Muscle of leg (tissue), 16 donors: ENCODE measurements at places on chromosomes 11 and 22. TPM values are rescaled to one million over a fixed set of nuclear protein-coding genes. Genes with fewer than 3 reads are reported as not detected.
A peak's percentile ranks its signal among the peaks of the same experiment; 100 is the strongest.

GRCh38 chr11:116840224-116840745, 2.9 kb upstream of the APOA1 start:
- no peak for DNase-seq

GRCh38 chr11:83717537-83717936, 431.4 kb upstream of the CCDC90B start:
- no peak for DNase-seq

- DNase-seq, result peak; percentile 71
Measured at GRCh38 chr11:79039122-79039521, 401.7 kb downstream of the TENM4 start.

DNA sequence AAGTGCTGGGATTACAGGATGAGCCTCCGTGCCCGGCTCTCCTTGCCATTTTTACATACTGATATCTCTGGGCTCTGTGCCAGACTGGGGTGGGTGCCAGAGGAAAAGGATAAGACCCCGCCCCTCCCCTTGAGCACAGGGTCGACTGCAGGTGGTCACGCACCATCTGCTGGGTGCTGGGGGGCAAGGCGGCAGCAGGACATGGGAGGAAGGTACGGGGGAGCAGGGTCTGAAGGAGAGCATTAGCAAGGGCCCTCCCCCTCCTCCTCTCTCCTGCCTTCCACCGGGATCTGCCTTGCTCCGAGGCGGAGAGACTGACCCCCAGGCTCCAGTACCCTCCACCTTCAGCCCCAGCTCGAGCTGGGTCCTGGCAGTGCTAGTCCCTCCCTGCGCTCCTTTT, 9.7 kb upstream of the PGA3 start:
- DNase-seq, result no peak

GRCh38 chr11:84722583-84723108, 904.5 kb downstream of the DLG2 start:
- DNase-seq, result no peak

DNA sequence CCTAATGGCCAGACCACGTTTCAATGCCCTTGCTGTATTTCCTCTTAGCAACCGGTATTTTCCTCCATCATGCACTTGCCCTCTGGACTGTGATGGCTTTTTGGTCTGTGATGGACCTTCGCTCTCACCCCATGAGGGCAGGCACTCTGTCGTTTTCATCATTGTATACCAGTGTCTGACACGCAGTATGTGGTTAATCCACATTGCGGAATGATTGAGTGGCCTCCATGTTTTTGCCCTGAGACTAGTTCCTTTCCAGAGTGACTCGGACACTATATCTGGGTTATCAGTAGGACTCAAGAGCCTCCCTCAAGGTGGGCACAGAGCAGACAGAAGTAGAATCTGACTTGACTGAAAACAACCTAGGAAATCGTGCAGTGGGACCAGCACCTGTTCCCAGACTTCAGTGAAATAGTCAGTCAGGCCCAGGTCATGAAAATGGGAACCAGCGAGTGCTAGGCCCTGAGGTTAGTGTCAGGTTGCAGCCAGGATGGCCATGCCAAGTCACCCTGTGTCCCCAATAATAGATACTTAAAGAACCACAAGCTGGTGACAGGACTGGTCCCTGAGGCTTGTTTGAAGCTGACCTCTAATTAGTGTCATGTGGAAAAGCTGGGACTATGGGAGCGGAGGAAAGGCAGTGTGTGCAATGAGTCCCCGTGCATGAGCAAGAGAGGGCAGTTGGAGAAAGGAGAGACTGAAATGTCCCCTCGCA, 464.7 kb downstream of the INSC start:
- DNase-seq, result no peak

DNA sequence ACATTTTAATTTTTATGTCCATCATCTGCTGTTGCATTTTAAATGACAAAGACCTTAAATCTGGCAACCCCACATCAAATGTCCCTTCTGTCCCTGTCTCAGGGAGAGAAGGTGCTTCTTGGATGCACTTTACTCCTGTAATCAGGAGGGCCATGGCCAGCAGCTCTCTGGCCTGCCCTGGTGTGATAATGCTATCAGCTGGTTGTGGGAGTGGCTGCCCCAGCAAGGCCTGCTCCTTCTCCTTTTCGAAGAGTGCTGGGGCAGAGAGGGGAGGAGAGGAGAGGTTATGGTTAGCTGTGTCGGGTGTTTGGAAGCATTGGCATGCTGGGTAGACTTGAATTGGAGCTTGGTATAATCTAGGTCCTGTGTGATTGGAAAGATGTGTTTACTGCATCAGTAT, 12.8 kb downstream of the TNRC6B start:
- no peak for DNase-seq

The RTN4RL2 gene
- polyA plus RNA-seq, result 24.1 TPM

DNA sequence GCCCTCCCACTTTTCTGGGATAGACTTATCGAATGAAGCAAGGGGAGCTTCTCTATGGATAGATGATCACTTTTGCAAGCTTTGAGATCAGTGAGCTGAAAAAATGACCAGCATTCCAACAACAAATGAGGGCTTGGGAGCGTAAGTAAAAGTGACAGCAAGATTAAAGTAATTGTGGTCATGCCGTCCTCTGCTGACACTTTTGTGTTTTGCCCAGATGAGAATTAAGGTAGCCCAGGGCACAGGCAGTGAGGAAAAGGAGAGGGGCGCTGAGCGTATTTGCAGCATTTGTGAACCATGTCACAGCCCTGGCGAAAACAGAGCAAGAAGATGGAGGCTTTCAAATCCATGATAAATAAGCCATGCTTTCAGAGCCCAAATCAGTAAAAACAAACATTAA, 24.6 kb upstream of the TMA7B start:
- no peak for DNase-seq

DNA sequence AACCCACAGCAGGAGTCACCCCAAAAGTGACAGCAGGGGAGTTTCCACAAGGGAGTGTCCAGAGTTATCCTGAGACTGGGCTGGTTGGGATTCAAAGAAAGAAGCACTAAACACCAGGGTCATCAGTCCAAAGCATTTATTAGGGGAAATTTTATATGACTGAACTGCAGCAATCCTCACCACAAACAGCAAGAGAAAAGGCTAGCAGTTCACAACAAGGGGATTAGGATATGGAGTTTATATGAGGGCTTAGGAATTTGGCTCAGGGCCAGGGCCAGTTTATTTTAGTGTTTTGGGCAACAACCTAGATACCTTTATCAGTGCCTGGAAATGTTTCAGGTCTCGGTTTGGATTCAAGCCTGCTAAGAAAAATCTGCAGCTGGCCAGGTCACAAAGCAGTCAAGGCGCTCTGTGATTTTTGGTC, 4.6 kb upstream of the TMEM126A start:
- DNase-seq, result peak; percentile 6

The ARHGAP8 gene
- 0.84 TPM for polyA plus RNA-seq

The POU2AF2 gene
- 0.21 TPM for polyA plus RNA-seq

The FXYD2 gene
- 1.3 TPM for polyA plus RNA-seq

- peak; percentile 89 for DNase-seq
Measured at GRCh38 chr11:133064152-133064877, 468.0 kb downstream of the OPCML start.

DNA sequence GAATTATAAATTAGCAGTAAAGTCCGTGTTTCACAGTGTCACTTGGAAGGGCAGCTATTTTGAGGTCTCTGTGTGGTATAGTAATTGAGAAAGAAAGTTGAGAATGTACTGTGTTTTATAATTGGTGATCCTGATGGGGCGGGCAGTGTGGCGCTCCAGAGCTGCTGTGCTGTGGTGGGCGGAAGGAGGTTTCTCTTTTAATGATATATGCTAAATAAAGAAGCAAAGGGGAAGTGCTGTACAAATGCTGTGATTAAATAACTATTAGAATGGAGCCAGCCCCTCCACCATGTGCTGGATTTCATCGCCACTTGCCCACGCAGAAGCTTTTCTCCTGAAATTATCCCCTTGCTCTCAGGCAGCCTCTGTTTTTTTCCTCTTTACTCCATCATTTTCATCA, 24.6 kb downstream of the ATXN10 start:
- DNase-seq, result no peak

The NELL1 gene
- 8.6 TPM for polyA plus RNA-seq

DNA sequence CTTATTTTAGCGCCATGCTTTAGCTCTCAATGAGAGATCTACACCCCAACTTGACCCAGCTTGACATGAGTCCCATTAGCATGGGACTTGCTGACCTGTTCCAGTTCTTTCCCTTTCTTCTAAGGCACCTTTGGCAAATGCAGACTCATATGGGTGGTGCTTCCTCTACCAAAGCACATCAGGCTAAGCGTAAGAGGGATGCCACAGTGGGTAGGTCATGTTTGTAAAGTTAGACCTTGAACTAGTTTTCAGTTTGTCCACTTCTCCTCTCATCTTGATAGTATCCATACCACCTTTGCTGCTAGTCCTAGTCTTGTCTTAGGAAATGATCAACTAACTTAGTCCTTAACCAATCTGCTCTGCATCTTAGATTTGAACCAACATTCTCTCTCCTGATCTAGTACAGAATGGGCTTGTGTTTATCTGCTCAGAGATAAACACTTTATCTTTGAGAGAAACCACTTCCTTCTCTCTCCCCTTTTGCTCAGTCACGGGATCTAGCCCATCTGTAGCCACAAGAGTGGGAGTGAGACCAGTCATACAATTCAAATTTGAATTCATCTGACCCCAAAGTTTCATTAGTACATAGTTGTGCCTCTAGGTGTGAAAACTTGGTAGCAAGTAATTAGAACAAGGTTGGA, 72.1 kb upstream of the CD44 start:
- no peak for DNase-seq

- DNase-seq, result no peak
Measured at GRCh38 chr11:104655066-104655465, 243.2 kb downstream of the CASP12 start.

The SLC35F2 gene
- 4.1 TPM for polyA plus RNA-seq

- DNase-seq, result peak; percentile 81
Measured at GRCh38 chr11:119316729-119317591, at the start of gene MCAM. MCAM (minus strand) TSS chr11:119317130; CDS start chr11:119317101, 29 bp downstream.

The MMP11 gene
- polyA plus RNA-seq, result 12.8 TPM

- no peak for DNase-seq
Measured at GRCh38 chr11:11524436-11525061, 97.3 kb downstream of the GALNT18 start.

The PRG2 gene
- polyA plus RNA-seq, result 0.76 TPM

The KCTD17 gene
- polyA plus RNA-seq, result 19.9 TPM
